ENCODE measurements at places on chromosomes 12 and 14.

GRCh38 chr12:72560003-72560769, 288.0 kb downstream of the TRHDE start:
- no peak for DNase-seq

DNA sequence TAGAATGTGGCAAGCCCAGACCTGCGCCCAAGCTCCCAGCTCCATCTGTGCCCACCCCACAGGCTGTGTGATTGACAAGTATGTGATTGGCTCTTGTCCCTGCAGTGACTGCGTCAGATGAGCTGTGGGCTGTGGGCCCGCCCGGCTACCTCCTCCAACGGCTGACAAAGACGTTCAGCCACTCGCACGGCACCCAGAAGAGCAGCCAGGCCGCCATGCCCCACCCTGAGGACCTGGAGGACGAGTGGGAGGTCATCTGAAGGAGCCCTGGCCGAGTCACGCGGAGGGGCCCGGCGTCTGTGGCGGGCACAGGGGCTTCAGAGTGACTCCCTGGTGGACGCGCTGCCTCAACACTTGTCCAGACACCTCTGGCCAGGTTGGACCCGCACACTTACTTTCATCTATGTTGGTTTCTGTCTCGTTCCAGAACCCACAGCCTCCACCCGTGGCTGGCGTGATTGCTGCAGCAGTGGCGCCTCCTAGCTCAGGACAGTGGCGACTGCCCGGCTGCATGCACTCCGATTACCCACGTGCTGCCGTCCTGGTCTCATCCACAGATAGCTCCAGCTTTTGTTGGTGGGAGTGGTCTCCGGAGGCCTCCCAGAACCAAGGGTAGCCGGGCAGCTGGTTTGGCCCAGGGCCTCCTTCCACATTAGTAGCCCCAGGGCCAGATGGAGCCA, 11.4 kb downstream of the ANKRD9 start:
- DNase-seq, result no peak

DNA sequence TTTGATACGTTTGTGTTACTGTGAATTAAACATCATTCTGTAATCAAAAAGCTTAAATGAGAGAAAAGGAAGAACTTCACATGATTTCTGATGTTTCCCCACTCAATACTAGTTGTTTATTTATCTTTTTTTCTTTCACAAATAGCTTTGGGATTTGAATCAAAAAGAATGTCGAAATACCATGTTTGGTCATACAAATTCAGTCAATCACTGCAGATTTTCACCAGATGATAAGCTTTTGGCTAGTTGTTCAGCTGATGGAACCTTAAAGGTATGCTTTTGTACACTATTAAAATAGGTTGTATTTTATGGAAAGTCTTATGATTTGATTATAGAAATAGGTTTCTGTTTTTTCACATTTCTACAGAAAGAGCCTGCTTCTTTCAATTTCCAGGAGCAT, 41.5 kb downstream of the APAF1 start:
- no peak for DNase-seq

DNA sequence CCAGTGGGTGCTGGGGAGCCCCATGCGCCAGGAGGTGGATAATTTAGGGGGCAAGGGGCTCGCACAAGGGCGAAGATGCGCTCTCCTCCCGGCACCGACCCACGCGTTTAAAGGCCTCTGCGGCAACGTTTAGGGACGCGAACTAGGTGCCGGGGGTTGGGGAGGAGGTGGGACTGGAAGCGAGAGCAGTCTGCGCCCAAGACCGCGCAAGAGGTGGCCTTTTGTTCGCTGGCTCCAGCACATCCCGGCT, 1.3 kb downstream of the SLC38A1 start:
- DNase-seq, result no peak

- DNase-seq, result no peak
These were observed 128.8 kb downstream of the CCDC60 start for GRCh38 chr12:119463211-119463926.

GRCh38 chr12:57726884-57727757, 11.4 kb downstream of the AGAP2 start:
- peak; percentile 84 for DNase-seq

DNA sequence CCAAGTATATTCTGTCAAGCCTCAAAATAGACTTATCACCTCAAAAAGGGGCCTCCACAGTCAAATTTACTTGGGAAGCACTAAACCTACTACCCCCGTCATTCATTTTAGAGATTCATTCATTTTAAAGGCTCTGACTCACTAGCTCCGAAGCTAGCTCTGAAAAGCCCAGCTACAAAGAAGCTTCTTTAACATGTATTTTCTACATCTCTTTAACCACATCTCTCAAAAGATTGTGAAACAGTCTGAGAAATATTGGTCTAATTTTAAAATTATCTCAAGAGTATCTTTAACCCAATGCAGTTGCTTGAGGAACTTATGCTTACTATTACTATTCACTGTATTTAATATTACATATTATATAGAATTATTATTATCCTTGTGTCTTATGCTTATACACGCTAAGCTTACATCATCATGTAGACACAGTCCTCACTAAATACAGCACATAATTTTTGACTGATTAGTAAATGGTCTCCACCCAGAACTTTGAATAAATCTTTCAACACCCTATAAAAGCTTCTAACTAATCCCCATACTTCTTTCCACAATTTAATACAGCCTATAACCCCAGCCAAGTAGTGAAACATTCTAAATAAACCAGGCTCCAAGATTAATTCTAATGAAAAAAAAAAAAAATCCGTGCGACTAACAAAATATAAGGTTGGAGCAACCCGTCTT, 7.8 kb downstream of the NT5DC3 start:
- no peak for DNase-seq

DNA sequence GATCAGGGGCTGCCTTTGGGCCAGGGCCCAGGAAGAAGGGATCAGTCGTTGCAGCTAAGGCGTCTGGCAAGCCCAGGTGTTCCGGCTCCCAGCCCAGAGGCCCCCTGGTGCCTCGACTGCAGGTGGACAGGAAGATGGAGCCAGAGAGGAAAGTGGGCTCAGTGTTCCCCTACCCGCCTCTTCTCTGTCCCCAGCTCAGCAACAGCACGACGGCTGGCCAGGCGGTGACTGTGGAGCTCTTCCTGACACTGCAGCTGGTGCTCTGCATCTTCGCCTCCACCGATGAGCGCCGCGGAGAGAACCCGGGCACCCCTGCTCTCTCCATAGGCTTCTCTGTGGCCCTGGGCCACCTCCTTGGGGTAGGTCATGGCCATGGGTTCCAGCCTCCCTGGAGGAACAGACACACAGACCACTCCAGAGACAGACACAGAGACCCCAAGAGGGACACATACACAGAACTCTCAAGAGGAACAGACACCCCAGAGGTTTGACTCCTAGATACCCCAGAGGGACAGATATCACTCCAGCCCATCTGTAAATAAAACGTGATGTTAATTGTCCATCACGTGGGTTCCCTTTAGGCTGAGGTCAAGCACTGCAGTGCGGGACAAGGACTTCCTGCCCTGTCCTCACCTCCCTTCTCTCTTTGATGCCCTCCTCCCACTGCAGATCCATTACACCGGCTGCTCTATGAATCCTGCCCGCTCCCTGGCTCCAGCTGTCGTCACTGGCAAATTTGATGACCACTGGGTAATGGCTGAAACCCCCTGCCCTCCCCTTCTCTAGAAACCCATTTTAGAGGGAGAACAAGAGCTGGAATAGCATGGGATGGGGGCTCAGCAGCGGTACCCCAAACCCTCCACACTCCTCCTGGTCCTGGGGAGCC, 3.7 kb downstream of the AQP2 start:
- DNase-seq, result no peak

GRCh38 chr12:67377541-67377940, 108.4 kb downstream of the CAND1 start:
- DNase-seq, result no peak

- no peak for DNase-seq
These were observed 88.3 kb downstream of the RPS29 start for GRCh38 chr14:49497725-49498348.

DNA sequence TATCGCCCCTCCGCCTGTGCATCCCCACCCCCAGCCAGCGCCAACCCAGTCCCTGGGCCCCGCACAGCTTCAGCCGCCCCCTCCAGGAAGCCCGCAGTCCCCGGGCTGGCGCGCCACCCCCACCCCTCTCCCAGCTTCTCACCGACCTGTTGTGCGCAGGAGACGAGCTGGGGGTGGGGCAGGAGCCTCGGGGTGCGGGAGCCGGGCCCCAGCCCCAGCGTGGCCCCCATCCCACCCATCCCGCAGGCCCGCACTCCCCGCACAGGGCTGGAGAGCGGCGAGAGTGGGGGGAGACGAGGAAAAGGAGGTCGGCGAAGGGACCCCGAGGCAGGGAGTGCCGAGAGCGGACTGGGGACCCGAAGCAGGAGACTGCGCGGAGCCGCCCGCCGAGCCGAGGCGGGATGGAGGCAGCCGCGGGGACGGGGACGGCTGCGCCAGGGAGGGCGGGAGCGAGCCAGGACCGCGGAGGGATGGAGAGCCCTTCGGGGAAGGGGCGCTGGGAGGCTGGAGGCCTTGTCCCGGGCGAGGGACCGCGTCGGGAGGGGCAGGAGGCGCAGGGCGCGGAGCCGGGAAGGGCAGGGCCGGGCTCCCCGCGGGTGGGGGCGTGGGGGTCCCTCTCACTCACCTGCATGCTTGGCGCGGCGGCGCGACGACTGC, 498 bp downstream of the PIANP start:
- DNase-seq, result no peak

DNA sequence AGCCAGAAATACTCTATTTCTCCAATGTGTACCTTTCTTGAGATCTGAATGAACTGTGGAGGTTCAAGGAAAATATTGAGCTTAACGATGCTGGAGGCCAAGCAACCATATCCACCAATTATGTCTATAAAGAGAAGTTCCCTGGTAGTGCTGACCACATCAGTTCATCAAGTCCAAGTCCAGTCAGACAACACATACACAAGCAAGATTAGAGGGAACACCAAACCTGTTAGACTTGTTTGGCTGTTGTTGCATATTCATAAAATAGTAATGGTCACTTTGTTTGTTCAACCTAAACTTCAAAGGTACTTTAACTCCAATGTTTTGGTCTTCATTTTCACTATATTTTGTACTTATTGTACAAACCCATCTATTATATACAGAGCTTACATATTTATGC, 81.6 kb downstream of the LMO3 start:
- no peak for DNase-seq

DNA sequence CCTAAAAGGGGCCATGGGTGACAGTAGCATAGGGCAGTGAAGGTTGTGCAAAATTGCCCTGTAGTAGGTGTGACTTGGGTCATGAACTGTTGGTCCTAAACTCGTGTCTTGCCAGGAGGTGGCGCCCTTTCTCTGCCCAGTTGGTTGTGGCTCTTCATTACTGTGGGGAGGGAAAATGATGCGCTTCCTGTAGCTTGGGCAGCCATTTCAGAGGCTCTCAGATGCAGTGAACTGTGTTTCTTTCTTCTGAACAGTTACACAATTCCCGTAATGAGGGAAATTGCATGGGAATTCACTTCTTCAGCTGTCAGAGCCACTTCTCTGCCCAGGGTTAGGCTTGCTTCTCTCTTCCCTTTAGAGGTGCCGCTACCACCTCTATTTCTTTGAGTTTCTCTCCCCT, 148.1 kb upstream of the NRXN3 start:
- peak; percentile 77 for DNase-seq

DNA sequence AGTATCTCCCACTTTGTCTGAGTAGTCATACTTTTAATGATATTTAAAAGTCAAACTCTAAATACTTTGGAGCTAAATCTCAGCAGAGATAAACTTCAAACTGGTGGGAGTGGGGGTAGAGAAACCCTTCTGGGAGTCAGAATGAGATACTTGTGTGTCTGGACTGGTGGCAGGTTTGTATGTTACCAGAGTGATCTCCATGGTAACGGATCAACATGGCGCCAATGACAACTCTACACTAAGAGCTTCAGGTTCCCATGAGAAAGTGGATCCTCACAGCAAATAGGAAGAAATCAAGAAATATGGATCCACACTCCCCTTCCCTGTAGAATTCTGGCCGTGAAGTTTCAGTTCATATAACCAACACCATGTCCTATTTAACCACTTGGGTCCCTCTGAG, 121.9 kb downstream of the ETV6 start:
- no peak for DNase-seq

- DNase-seq, result no peak
These were observed 82.4 kb downstream of the CRADD start for GRCh38 chr12:93759512-93760081.

- no peak for DNase-seq
These were observed 68.3 kb downstream of the LLPH start for GRCh38 chr12:66062290-66062625.

DNA sequence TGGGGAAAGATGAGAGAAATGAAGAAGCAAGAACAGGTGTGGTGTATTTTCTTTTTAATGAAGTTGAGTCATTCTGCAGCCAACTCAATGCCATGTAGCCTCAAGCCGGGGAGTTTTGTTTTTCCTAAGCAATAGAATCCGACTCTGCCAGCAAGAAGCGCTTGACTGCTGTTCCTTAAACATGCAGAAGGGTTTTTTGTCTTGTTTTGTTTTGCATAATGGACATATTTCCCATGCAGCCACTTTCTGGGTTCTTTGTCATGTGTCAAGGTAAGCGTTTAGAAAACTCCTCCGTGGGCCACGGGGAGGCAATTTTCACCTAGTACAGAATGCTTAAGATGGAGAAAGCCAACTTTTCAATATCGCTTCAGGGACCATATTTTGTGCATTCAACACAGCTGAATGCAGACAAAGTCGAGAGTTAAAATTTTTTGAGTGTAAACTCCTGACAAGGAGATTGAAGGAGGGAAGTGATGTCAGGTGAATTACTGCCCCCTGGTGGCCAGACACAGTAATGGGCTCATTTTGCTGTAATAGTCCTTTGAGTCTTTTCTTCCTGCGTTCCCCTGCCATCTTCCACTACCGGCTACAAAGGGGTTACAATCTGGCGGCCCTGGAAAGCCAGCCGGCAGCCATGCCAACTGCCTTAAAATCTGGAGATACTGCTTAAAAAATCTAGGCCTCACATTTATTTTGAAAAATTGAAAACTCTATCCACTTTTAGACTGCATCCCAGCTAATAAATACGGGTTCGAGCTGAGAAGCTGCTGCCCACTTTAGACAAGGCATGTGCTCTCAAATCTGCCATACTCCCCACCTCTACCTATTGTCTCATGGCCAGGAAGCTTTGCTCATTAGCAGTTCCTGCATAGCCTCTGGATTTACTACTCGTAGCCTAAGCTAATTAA, 3.2 kb upstream of the FICD start:
- DNase-seq, result peak; percentile 90
